Osteocyte (in vitro differentiated cells): ENCODE measurements at places on chromosomes 3 and 15. TPM values are rescaled to one million over a fixed set of nuclear protein-coding genes. Genes with fewer than 3 reads are reported as not detected.
A peak's percentile ranks its signal among the peaks of the same experiment; 100 is the strongest.

GRCh38 chr3:17724122-17724521 lies 18.3 kb downstream of the TBC1D5 start:
- H3K27ac ChIP-seq = no peak overlapping the region
- H3K27me3 ChIP-seq = no peaks in the 10 kb centered on the region
- H3K36me3 ChIP-seq = peaks cover 28% of the 10 kb centered on the region
- no peaks in the 10 kb centered on the region for H3K4me1 ChIP-seq
- DNase-seq = no peak

DNA sequence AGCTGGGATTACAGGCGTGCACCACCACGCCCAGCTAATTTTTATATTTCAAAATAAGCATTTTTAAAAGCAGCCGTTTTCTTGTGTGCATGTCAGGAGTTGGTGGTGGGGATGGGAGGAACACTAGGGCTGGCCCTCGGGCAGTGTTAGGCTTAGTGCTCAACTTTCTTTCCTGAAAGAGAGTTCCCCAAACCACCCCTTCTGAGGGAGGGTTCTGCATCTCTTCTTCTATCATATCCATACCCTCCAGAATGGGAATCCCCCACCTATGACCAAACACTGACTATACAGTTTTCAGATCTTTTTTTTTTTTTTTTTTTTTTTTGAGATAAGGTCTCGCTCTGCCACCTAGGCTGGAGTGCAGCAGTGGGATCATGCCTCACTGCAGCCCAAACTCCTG lies 12.5 kb downstream of the PFKFB4 start:
- H3K36me3 ChIP-seq = peaks cover 4% of the 10 kb centered on the region
- no peak for DNase-seq
- H3K27ac ChIP-seq = no peak overlapping the region
- no peaks in the 10 kb centered on the region for H3K27me3 ChIP-seq
- H3K4me1 ChIP-seq = peaks cover 9% of the 10 kb centered on the region

DNA sequence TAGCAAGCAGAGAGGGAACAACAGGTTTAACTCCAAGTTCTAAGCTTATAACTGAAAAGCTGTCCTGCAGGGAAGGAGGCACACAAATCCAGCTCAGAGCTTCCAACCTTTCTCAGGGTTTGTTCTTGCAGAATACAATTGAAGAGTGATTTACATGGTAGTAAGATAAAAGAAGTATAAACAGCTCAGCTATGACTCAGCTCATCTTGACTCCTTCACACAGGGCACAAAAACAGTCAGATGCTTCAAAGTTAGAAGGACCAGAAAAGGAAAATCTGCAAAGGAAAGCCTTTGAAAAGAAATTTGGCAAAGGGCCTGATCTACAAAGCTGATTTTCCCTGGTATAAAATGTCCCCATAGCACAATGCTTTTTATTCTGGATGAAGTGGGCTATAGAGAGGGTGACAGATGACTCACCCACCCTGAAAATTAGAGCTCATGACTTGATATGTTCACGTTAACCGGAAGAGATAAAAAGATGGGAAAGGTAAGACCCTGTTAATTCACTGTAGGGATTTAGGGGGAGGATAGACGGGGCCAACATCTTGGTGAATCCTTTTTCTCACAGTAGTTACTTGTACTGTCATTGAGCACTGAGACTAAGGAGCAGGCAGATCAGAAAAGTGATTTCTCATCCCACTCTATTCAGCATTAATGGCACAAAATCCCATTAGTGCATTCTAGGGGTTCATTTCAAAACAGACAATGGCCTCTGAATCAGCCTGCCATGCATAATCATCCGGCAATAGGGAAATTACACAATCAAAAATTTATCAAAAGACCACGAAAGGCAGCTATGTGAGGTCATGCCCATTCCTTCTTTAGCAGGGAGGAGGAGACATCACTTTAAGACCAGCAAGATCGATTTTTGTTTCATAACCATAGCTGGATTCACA lies 143.5 kb downstream of the GAP43 start:
- no peaks in the 10 kb centered on the region for H3K36me3 ChIP-seq
- peaks cover 7% of the 10 kb centered on the region for H3K4me1 ChIP-seq
- DNase-seq = no peak
- H3K27ac ChIP-seq = no peak overlapping the region
- H3K27me3 ChIP-seq = peaks cover 2% of the 10 kb centered on the region
- H3K4me3 ChIP-seq = no peak overlapping the region

DNA sequence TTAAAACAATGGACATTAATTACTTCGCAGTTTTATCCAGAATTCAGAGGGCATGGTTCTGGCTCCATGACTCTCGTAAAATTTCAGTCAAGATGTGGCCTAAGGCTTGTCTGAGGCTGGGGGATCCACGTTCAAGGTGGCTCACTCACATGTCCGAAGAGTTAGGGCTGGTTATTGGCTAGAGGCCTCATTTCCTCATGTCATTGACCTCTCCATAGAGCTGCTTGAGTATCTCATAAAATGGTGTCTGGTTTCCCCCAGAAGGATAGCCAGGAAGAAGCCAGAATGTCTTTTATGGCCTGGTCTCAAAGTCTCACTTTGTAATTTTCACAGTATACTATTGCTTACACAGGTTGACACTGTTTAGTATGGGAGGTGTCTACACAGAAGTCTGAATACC lies 67.3 kb upstream of the DCBLD2 start:
- DNase-seq = no peak
- no peaks in the 10 kb centered on the region for H3K27me3 ChIP-seq
- no peak overlapping the region for H3K27ac ChIP-seq
- no peak overlapping the region for H3K4me3 ChIP-seq

Gene GPR171
- total RNA-seq = not detected in 2 replicates

DNA sequence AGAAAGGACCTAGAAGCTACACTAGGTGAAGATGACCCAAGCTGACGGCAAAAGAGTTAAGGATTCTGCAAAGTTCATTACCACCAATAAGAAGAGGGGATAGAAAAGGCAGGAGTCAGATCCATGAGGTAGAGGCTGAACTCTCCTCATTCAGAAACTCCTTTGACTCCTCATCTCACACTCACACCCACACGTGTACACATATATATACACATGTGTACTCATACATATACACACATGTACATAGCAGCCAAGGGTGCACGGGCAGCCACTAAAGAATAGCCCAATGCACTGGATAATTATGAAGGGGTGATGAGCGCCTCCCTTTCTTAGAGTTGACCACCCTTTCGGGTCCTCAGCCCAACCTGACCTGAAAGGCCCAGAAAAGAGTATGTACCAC lies 476.8 kb downstream of the NTRK3 start:
- no peak overlapping the region for H3K27ac ChIP-seq
- H3K27me3 ChIP-seq = no peaks in the 10 kb centered on the region
- peaks cover 4% of the 10 kb centered on the region for H3K4me1 ChIP-seq
- DNase-seq = no peak

- H3K4me1 ChIP-seq = peaks cover 91% of the 10 kb centered on the region
- no peaks in the 10 kb centered on the region for H3K36me3 ChIP-seq
- H3K27me3 ChIP-seq = no peaks in the 10 kb centered on the region
- peak overlapping the region; percentile 79 for H3K4me3 ChIP-seq
- no peak for DNase-seq
Measured at GRCh38 chr3:71305231-71306206, 278.0 kb downstream of the FOXP1 start.

GRCh38 chr15:36172955-36173354 lies 406.5 kb upstream of the CDIN1 start:
- H3K27ac ChIP-seq = no peak overlapping the region
- H3K36me3 ChIP-seq = no peaks in the 10 kb centered on the region
- no peak overlapping the region for H3K4me3 ChIP-seq
- H3K27me3 ChIP-seq = no peaks in the 10 kb centered on the region
- peaks cover 69% of the 10 kb centered on the region for H3K4me1 ChIP-seq

GRCh38 chr15:92958105-92958504 lies 58.0 kb downstream of the CHD2 start:
- H3K4me1 ChIP-seq = peaks cover 13% of the 10 kb centered on the region
- peak overlapping the region; percentile 31 for H3K27ac ChIP-seq
- H3K4me3 ChIP-seq = no peak overlapping the region
- no peaks in the 10 kb centered on the region for H3K27me3 ChIP-seq
- H3K36me3 ChIP-seq = peaks cover 87% of the 10 kb centered on the region
- no peak for DNase-seq

Gene MLH1
- 31.2 and 35.6 TPM in 2 replicates for total RNA-seq

DNA sequence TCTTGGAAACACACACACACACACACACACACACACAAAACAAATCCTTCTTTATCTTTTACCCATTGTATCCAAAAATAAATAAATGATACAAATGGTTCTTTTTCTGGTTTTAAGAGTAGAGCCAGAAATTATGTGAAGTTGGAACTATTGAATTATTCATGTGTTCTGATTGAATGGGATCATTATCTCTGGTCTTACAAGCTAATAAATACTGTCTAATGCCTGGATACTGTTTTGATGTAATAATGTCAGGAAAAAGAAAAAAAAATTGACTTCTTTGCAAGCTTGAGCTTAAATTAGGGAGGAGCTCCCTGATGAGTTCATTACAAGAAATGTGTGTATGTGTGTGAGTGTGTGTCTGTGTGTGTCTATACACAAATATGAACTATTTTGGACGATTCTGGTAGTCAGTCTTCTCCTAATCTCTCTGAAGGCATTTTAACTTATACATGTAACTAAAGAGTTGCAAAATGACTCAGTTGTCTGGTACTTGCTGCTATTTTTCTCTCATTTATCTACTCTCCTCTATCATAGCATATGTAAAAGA lies 507.2 kb upstream of the AGTR1 start:
- no peak overlapping the region for H3K4me3 ChIP-seq
- H3K27ac ChIP-seq = no peak overlapping the region
- H3K4me1 ChIP-seq = no peaks in the 10 kb centered on the region
- H3K36me3 ChIP-seq = no peaks in the 10 kb centered on the region
- DNase-seq = no peak
- H3K27me3 ChIP-seq = no peaks in the 10 kb centered on the region

DNA sequence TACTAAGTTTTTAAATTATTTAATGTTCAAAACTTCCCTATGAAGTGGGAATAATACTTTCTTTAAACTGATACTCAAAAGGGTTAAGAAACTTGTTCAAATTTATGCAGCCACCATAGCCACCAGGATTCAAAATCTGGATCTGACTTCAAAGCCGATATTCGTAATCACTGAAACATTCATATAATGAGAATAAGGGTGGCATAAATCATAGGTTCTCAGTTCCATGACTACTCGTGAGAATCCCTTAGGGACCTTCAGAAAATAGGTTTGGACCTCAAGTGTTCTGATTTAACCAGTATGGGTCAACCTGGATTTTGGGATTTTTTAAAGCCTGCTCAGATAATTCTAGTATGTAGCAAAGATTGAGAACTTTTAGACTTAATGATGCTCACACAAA lies 160.6 kb downstream of the RBMS3 start:
- DNase-seq = no peak
- H3K4me3 ChIP-seq = no peak overlapping the region
- H3K4me1 ChIP-seq = peaks cover 13% of the 10 kb centered on the region

- H3K27ac ChIP-seq = peak overlapping the region; percentile 80
- H3K4me1 ChIP-seq = peaks cover 14% of the 10 kb centered on the region
- DNase-seq = no peak
- H3K36me3 ChIP-seq = no peaks in the 10 kb centered on the region
Measured at GRCh38 chr15:81023483-81024264, 23.0 kb downstream of the TLNRD1 start.

GRCh38 chr15:99707473-99708270 lies 25.6 kb downstream of the LYSMD4 start:
- H3K27me3 ChIP-seq = no peaks in the 10 kb centered on the region
- peak overlapping the region; percentile 15 for H3K4me3 ChIP-seq
- peaks cover 71% of the 10 kb centered on the region for H3K4me1 ChIP-seq
- peak overlapping the region; percentile 76 for H3K27ac ChIP-seq

DNA sequence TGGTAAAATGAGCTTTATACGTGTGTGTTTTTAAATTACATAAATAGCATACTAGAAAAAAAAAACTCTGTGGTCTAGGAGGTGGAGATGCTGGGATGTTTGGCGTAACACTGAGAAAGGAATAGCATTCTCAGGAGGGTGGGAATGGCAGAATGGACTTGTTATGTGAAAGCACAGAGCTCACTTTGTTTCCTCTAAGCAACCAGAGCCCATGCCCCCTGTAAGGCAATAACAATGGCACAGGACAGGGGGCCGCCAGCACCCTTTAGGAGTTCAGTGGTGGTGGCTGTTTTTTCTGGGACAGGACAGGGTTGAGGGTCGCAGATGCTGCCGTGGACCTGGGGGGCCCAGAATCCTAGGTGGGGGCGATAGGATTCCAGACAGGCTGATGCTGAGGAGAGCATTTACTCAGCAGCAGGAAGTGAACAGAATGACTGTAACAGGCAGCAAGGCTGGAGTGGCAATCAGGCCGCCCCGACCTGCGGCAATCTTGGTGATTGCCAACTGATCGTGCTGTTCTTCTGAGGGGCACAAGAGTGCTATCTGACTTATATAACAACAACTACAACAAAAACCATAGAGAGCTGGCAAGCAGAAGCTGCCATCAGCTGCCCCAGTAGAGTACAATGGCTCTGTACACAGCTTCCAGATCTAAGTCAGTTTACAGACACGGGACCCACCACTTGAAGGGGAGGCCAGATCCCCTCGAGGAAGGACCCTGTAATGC lies 160.4 kb downstream of the UACA start:
- peaks cover 22% of the 10 kb centered on the region for H3K4me1 ChIP-seq
- DNase-seq = no peak
- no peak overlapping the region for H3K4me3 ChIP-seq
- H3K27me3 ChIP-seq = peaks cover 15% of the 10 kb centered on the region
- H3K27ac ChIP-seq = no peak overlapping the region

GRCh38 chr3:184361532-184361931 lies at the start of the genes CLCN2 and POLR2H:
Gene CLCN2 (minus strand): TSS chr3:184361605. CDS start chr3:184361479, 126 bp downstream.
Gene POLR2H (plus strand): TSS chr3:184361710. CDS start chr3:184363493, 1,783 bp downstream.
- peaks cover 32% of the 10 kb centered on the region for H3K4me1 ChIP-seq
- no peak for DNase-seq
- peaks cover 14% of the 10 kb centered on the region for H3K36me3 ChIP-seq
- H3K27me3 ChIP-seq = no peaks in the 10 kb centered on the region

DNA sequence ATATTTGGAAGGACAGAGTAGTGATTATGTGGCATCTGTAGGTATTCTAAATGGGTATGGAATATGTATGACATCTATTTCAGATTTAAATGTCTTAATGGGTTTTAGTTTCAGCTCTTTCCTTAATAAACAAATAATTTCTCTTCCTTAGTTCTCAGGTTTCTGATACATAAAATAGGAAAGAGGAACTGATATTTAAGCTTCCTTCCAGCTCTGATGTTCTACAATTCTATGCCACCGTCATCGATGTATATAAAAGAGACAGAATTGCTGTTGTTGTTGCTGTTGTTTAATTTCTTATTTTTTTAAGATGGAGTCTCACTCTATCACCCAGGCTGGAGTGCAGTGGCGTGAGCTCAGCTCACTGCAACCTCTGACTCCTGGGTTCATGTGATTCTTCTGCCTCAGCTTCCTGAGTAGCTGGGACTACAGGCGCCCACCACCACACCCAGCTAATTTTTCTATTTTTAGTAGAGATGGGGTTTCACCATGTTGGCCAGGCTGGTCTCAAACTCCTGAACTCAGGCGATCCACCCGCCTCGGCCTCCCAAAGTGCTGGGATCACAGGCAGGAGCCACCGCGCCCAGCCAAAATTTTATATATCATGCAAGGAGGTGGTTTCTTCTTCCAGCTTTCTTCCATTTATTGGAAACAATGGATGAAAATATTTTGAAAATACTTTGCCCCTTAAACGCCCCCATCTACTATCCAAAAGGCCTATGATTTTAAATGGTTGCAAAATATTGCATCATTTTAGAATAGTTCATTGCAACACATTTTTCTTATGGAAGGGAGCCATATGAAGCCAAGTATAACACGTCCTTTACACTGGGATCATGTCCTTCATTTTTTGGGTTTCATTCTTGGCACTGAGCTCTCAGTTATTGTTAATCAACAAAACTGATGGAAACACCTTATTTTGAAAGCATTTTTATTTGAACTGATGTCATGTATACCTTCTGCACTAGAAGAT lies 13.9 kb upstream of the C15orf61 start:
- no peaks in the 10 kb centered on the region for H3K36me3 ChIP-seq
- peaks cover 43% of the 10 kb centered on the region for H3K4me1 ChIP-seq
- no peaks in the 10 kb centered on the region for H3K27me3 ChIP-seq
- H3K27ac ChIP-seq = no peak overlapping the region
